ENCODE measurements at places on chromosomes 6 and 20.
A peak's percentile ranks its signal among the peaks of the same experiment; 100 is the strongest.

- peaks cover 10% of the 10 kb centered on the region for H3K36me3 ChIP-seq
- peaks cover 2% of the 10 kb centered on the region for H3K4me1 ChIP-seq
These were observed 58.6 kb downstream of the SYNJ2 start for GRCh38 chr6:158040051-158040803.

GRCh38 chr20:60055740-60056139, 97.5 kb downstream of the CDH26 start:
- no peaks in the 10 kb centered on the region for H3K36me3 ChIP-seq
- H3K4me3 ChIP-seq, result peak overlapping the region; percentile 80
- no peaks in the 10 kb centered on the region for H3K27me3 ChIP-seq
- DNase-seq, result peak; percentile 82

- no peaks in the 10 kb centered on the region for H3K4me1 ChIP-seq
- H3K4me3 ChIP-seq, result no peak overlapping the region
- H3K27me3 ChIP-seq, result peaks cover 8% of the 10 kb centered on the region
- no peak overlapping the region for H3K27ac ChIP-seq
These were observed 31.8 kb upstream of the ZBP1 start for GRCh38 chr20:57651881-57652605.

- H3K27me3 ChIP-seq, result no peaks in the 10 kb centered on the region
- H3K4me1 ChIP-seq, result peaks cover 21% of the 10 kb centered on the region
- peak within 1 kb of the TSS; percentile 86 for H3K27ac ChIP-seq
- peaks cover 13% of the 10 kb centered on the region for H3K36me3 ChIP-seq
These were observed at the start of gene CCHCR1 for GRCh38 chr6:31157513-31158139. Gene CCHCR1 (minus strand): TSS chr6:31157802. CDS start chr6:31157600, 202 bp downstream.

DNA sequence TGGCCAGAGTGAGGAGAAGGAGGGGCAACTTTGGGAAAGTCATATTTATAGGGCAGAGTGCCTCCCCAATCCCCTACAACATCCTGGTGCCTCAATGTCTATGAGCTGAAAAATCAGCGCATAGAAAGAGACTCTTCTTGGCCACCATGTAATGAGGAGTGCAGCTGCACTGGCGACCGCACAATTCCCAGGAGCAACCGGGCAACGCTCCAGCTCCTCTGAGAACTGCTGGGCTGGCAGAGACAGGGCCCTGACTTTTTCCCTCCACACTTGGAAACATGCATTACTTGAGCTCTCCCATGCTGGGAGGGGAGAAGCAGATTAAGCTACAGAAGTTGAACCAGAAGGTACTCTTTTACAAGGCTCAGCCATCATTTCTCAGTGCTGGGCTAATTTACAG, 31.4 kb upstream of the MARCKS start:
- H3K4me1 ChIP-seq, result no peaks in the 10 kb centered on the region
- H3K27ac ChIP-seq, result no peak overlapping the region
- H3K36me3 ChIP-seq, result no peaks in the 10 kb centered on the region

DNA sequence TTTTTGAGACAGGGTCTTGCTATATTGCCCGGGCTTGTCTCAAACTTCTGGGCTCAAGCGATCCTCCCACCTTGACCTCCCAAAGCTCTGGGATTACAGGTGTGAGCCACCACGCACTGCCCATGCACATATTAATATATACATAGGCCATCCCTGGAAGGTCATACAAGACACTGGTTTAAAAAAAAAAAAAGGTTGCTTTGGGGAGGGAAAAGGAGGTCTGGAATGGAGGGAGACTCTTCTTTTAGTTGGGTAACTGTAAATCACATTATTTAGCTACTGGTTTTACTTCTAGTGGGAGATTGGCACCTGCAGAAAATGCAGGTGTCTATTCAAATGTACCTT, 4.1 kb upstream of the SNAI1 start:
- no peaks in the 10 kb centered on the region for H3K27me3 ChIP-seq
- DNase-seq, result no peak
- H3K4me1 ChIP-seq, result peaks cover 25% of the 10 kb centered on the region
- H3K4me3 ChIP-seq, result no peak overlapping the region

DNA sequence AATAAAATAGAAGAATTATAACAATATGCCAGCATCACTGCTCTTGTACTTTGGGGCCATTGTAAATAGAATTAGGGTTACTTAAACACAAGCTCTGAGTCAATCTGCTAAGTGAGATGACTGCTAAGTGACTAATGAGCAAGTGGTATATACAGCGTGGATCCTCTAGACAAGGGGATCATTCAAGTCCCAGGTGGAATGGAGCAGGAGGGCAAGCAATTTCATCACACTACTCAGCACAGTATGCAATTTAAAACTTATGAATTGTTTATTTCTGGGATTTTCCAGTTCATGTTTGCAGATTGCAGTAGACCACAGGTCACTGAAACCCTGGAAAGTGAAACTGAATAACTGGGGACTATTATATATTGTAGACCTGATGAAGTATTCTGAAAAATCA, 235.3 kb downstream of the BTBD3 start:
- H3K27ac ChIP-seq, result no peak overlapping the region
- no peak overlapping the region for H3K4me3 ChIP-seq
- H3K27me3 ChIP-seq, result no peaks in the 10 kb centered on the region
- no peak for DNase-seq
- H3K36me3 ChIP-seq, result no peaks in the 10 kb centered on the region
- H3K4me1 ChIP-seq, result no peaks in the 10 kb centered on the region

- no peaks in the 10 kb centered on the region for H3K27me3 ChIP-seq
- H3K4me3 ChIP-seq, result peak overlapping the region; percentile 99
- H3K36me3 ChIP-seq, result no peaks in the 10 kb centered on the region
- H3K27ac ChIP-seq, result peak overlapping the region; percentile 56
- peak; percentile 80 for DNase-seq
These were observed 1.9 kb downstream of the JARID2 start for GRCh38 chr6:15247500-15248450.

DNA sequence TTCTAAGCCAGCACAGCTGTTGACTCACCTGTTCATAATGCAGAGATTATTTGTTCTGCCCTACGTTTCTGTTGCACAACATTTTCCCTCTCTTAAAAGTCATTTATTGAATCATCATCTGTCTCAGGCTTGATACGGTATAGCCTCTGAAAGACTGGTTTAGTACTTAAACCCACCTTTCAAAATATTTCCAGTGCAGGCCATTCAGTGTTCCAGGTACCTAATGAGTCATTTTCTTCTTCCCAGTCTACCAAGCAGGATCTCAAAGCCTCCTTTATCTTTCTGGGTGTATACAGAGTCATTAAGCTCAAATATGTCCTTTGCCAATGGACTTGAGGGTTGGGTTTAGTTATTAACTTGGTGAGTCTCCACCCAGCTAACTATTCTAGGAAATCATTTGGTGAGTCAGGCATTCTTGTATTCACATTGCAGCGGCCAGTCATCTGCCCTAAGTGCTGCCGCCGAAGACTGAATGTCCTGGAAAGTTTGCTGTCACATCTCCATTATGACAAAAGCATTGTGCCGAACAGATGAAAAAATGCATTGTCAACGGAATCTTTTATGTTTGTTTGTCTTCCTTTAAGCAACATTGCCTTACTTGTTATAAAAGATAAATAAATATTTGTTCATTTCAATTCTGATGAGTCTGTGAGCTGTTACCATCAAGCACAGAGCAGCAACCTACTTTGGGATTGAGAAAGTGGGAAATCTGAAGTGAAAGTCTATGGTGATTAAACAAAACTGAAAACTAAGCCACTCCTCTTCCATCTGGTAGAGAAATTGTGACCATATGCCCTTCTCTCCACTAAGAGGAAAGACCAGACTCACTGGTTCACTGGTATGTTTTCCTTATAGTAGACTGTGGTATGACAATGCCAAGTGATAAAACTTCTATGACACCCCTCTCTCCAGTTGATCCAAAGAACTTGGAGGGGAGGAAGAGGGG, 14.3 kb upstream of the FAM135A start:
- H3K27me3 ChIP-seq, result peaks cover 10% of the 10 kb centered on the region
- no peaks in the 10 kb centered on the region for H3K4me1 ChIP-seq
- DNase-seq, result no peak

DNA sequence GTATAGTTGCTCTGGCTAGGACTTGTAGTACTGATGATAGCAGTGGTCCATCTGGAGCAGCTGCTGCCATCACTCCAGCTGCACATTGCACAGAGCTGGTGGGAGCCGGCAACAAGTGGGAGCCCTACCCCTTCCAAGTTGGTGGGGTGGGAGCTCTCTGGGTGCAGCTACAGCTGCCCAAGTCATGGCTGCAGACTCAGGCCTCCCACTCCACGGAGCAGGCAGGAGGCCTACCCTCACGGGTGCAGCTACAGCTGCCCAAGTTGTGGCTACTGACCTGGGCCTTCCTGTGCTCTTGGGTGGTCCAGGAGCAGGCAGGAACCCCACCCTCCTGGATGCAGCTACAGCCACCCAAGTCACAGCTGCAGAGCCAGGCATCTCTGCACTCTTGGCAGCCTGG, 32.1 kb upstream of the ASIP start:
- H3K4me3 ChIP-seq, result no peak overlapping the region
- H3K36me3 ChIP-seq, result no peaks in the 10 kb centered on the region
- no peak overlapping the region for H3K27ac ChIP-seq
- H3K27me3 ChIP-seq, result no peaks in the 10 kb centered on the region

- no peaks in the 10 kb centered on the region for H3K36me3 ChIP-seq
- DNase-seq, result no peak
- no peaks in the 10 kb centered on the region for H3K27me3 ChIP-seq
- H3K27ac ChIP-seq, result no peak overlapping the region
- H3K4me3 ChIP-seq, result no peak overlapping the region
These were observed 7.3 kb downstream of the PTGIS start for GRCh38 chr20:49560646-49561045.
